ENCODE measurements at places on chromosomes 6 and 20.
A peak's percentile ranks its signal among the peaks of the same experiment; 100 is the strongest.

- no peak for DNase-seq
Observed at GRCh38 chr6:154629127-154629526, 104.1 kb upstream of the SCAF8 start.

GRCh38 chr6:90048206-90048967 is 154.1 kb downstream of the GJA10 start:
- DNase-seq = no peak

GRCh38 chr6:155177363-155177961 is 86.4 kb upstream of the CLDN20 start:
- DNase-seq = peak; percentile 69

DNA sequence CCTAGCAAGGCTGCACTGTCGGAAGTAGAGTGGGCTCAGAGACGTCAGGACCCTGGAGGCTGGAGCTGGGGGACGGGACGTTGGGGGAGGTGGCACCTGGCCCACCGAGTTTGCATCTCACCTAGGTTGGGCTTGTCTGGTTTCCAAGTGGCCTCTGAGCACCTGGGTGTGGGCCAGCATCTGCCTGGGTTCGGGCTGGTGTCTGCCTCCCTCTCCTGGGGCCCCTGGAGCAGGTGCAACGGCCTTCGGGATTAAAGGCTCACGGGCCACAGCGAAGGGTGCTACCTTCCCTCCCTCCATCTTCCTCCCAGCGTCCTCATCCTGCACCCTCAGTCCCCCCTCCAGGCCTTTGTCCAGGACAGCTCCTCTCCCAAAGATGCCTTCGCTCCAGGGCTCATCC is 6.0 kb downstream of the HRH3 start:
- DNase-seq = no peak

DNA sequence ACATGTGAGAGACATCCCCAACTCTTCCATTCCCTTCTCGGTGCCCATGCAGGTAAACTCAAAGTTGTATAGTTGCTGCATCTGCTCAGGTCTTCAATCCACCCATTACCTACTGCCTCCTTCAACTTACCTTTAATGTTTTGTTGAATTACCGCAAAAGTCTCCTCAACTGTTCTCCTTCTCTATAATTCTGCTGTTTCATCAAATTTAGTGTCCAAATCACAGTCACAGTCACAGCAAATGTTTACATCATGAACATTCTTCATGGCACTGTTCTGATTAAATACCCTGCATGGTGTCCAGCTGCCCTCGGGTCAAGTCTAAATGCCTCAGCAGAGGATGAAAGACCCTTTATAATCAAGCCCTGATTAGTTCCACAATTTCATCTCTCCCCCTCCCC is 130.1 kb downstream of the IPCEF1 start:
- DNase-seq = no peak

DNA sequence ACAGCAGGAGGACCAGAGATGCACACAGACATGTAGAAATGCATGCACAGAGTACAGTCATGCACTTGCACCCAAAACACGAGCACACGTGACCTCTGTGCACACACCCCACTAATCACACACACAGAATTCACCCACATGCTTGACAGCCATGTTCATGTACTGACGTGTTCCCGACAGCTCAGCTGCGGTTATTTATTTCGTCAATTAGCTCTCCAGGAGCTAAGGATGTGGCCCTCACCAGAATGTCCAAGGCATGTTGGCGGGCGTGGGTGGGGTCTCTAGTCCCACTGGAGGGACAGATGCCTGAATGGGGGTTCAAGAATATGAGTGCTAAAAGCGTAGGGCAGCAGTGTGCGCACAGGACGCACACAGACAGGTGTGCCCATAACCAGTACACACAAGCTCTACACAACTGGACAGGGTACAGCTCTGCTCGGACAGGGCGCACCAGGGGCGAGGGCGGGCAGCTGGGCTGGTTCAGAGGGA is 571 bp upstream of the PRPF6 start:
- no peak for DNase-seq

- DNase-seq = no peak
Observed at GRCh38 chr6:158554611-158555361, 5.1 kb upstream of the TMEM181 start.

- DNase-seq = no peak
Observed at GRCh38 chr6:4100655-4101054, 21.7 kb upstream of the FAM217A start.

DNA sequence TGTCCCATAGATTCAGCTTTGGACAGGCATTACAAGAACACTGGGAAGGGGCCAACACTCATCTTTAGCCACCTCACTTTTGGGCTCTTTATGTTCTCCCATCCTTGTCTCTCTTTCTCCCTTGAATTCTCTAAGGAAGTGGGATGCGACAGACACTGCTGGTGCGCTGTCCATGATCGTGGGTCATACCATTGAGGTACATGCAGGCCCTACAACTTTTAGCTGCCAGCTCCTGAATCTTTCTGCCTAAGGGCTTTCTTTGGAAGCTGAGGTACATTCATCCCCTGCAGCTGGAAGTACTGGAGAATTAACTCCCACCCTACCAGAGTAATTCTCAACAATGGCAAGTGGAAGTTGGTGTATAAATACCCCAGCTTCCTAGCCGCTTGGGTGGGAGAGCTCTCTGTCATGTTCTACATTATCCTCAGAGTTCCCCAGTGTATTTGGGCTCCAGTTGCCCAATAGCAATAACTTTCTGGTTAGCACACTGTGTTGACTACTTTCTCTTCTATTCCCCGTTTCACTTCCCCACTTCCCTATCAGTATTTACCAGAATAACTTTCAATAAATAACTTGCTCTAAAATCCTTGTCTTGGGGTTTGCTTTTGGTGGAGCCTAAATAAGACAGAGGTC is 309.4 kb upstream of the RNF24 start:
- DNase-seq = no peak

All from B cell (primary cell).